Ureter (tissue), 1 donor: ENCODE measurements at places on chromosomes 3 and 15.

GRCh38 chr3:182909318-182910040 is 70.9 kb downstream of the DCUN1D1 start:
- DNase-seq = no peak

DNA sequence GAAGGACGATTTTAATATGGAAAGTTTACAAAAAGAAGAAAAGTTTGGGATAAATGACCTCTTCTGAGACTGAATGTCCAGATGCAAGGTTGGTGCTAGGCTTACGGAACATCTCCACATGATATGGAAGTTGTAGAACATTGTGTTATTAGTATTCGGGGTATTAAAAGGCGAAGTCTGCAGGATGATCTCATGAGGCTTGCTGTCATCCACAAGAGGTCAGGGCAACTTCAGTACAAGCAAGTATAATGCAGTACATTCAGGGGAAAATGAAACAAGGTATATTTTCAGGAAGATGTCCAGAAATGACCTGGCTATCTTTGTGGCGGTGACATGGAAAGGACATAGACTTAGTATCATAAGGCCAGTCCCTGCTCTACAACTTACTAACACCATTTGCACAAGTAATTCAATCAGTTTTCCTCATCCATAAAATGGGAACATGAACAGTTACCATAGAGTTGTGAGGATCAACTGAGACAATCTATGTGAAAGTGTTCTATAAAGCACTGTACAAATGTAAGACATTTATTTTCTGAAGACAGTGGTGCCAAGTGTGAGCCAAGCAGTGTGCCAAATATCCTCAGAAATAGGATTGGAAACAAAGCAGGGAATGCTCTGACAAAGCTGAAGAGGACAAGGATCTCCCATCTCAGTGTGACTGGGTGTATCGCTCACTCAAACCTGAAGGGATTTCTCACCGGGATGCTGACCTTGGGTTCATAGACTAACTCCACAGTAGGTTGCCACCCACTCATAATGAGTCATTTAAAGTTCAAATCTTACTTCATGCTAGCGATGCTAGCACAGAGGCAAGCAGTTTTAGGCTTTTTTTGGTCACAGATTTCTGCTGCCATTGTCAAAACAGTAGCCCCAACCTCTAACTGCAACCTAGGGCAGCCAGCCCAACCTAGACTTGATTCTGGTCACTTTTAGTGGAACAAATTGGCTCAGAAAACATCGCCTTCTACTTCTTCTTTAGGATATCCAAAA is 118.3 kb downstream of the TIGIT start:
- DNase-seq = no peak

DNA sequence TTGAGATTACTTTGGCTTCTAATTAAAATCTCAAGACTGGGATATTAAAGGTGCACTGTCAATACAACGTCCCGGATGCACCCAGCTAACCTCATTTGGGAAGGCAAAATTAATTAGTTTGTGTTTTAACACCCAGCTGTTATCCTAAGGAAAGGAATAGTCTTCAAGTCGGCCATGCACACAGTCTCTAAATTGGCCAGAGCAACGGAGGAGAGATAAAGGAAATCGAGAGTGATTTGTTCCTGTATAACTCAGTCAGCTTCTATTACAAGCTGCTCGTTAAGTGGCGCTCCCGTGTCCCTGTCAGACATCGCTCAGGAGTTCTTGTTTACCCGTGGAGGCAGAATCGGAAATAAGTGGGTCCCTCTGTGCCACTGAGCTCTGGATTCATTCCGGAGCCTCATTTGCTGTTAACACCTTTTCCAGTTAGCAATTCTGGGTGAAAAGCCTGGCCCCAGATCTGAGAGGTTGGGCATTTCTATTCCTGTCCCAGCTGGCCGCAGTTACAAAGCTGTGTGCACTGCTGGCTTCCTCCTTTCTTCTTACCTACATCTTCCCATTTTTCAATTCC is 63.9 kb downstream of the ST8SIA2 start:
- no peak for DNase-seq

DNA sequence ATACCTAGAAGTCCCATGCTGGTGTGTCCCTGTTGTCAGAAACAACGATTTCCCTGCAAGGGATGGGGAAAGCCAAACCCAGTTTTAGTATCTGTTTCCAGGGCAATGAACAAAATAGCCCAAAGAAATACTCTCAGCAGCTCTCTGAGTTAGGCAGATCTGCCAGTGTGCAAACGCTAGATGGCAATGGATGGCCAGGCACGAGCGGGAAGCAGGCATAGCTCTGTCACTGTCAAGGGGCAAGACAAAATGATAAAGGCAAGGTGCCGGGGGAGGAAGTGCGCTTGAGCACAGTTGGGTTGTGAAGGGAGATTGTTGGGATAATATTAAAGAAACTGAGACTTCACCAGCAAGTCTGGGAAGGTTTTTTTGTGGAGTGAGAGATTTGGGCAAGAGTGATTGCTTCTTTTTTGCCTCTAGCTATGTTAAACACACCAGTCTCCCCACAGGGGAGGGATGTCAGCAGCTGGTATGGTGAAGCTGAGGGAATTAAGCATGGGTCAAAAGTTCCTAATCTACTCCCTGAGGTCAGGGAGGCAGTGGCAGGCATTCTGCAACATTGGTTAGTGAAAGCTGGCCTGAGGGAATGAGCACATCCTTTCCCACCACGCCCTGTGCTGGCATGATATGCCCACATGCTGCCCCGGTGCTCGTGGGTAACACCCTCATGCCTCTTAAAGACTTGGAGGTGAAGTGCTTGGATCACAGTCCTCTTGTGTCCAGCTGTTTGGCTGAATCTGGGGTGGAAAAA is 117.5 kb downstream of the PDCD6IP start:
- DNase-seq = no peak

DNA sequence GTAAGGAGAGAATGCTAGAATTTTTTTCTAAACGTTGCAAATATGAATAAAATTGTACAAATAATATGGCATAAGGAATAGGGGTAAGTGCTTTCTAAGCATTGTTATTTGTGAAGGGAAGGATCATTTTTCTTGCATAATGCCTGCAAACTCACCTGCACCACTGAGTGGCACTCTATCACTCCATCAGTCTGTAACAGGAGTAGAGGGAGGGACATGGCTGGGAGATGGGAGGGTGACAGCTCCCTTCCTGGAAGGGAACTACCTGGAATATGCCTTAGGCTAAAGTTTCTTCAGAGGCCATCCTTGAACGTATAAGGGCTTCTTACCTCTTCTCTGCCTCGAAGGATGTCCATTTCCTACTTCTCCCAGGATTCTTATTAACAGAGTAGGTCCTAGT is 3.0 kb downstream of the NAALADL2 start:
- DNase-seq = no peak

DNA sequence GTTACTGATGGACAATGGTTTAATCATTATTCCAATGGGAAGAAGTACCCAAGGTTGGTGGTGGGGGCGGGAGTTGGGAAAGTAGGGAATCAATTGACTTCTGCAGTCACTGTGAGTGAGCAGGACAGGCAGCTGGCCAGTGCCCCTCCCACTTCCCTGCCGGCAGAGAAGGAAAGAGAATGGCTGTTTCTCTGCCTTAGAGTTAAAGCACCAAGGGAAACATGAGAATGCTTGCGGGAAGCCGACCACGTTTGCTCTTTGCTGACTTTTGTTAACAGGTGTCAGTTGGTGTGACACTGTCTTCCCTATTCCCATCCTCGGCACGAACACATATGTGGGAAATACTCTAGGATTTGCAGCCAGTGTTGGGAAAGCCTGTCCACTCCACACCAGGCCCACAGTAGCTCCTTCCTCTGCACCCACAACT is 33.5 kb upstream of the MFSD1 start:
- DNase-seq = peak; percentile 58

- DNase-seq = no peak
Measured at GRCh38 chr3:144127700-144128099, 156.1 kb downstream of the DIPK2A start.

DNA sequence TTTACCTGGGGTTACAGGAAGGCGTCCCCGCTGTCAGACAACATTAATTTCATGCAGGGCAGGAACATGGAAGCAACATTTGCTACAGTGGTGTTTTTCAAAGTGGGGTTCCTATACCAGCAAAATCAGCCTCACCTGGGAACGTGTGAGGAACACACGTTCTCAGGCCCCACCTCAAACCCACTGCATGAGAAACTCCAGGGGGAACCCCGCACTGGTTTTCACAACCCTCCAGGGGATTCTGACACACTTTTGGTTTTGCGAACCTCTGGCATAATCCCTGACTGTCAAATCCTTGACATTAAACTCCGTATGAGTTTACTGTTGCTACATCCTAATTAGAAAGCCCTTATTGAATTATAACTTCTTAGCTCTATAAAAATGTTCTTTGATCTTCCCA is 127.7 kb downstream of the LRRK1 start:
- DNase-seq = peak; percentile 39

DNA sequence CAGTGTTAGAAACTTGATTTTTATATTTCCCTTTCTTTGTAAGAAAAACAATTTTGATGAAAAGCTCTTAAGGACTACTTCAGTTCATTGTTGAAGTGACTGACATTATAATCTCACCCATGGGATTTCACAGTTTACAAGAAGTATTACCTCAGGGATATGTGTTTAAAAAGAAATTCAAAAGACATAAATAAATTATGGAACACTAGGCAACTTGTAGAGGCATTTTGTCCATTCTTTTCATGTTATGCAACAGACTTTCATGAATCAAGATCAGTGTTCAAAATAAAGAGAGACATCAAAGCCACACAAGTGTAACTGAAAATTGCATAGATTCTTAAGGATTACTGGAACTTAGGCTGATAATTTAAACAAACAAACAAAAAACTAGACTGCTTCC is 196.8 kb upstream of the AGTR1 start:
- no peak for DNase-seq

DNA sequence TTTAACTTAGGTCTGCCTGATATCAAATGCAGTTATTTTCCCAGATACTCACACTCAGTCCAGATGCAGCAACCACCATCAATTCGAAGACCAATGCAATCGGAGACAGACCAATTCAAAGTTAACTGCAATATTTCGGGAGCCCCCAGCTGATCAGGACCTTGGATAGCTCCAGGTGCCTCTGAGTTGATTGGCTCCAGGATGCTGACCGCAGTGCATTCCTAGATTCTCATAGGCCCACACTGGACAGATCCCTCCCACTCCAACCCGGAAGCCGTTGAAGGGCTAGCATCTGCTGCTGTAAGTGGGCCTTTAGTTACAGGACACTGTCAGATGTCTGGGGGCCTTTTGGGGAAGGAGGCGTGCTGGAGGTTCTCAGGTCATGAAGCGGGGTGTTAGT is 89.5 kb upstream of the ATP2B2 start:
- DNase-seq = no peak

DNA sequence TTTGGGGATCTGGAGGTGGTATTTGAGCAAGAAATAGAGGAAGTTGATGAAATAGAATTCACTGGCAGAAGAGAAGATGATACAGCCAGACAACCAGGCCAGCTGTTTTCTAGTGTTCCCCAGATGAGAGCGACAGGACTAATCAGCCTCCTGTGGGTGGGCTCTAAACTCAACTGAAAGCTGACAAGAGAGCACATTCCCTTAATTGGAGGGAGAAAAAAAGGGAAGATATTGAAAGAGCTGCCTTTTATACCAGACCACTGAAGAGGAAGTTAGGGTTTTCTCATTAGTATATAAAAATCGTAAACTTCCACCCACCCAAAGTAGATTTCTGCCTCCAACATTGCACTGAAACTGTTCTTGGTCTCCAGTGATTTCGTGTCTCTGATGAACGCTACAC is 6.5 kb upstream of the TM4SF19 start:
- no peak for DNase-seq

- no peak for DNase-seq
Measured at GRCh38 chr15:59026207-59026606, 38.7 kb downstream of the RNF111 start.

GRCh38 chr15:50049871-50050270 is 69.2 kb downstream of the ATP8B4 start:
- DNase-seq = no peak

GRCh38 chr3:136336329-136337100 is 86.4 kb downstream of the PCCB start:
- no peak for DNase-seq

- no peak for DNase-seq
Measured at GRCh38 chr15:58627701-58628100, 121.8 kb downstream of the ADAM10 start.

GRCh38 chr15:79562403-79562815 is 130.3 kb downstream of the MINAR1 start:
- DNase-seq = no peak

GRCh38 chr15:25674913-25675312 is 188.2 kb downstream of the ATP10A start:
- DNase-seq = peak; percentile 63

DNA sequence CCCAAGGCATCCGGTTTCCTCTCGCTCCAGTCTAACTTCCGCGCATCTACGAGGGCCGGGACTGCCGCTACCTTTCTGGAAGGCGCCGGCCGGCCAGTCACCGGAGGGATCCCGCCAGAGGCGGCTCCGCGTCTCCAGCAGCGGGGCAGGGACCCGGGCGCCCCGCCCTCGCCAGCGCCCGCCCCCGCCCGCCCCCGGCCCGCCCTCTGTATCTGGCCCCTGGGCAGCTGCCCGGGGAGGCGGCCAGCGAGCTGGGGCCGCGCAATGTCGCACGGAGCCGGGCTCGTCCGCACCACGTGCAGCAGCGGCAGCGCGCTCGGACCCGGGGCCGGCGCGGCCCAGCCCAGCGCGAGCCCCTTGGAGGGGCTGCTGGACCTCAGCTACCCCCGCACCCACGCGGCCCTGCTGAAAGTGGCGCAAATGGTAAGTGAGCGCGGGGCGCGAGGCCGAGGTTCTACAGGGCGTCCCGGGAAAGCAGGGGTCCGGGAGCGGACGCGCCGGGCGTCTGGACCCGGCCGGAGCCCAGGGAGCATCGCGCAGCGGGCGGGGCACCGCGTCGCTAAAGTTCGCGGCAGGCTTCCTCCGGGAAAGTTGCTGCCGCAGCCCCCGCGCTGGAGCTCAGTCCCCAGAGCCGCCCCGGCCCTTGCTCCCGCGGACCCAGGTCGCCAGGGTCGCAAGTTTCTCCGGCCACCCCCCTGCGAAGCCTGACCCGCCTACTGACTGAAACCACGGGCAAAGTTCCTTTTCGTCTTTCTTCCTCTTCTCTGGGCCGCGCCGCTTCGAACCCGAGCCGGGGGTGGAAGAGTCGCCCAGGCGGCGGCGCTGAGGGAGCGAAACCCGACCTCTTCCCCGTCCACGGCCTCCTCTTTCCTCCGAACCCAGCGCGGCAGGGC is at the start of gene CMTM7:
Gene CMTM7, plus strand, starts transcription at position 211 of the 893 bp plus-strand sequence. Its CDS starts 54 bp downstream, at position 265.
- peak; percentile 77 for DNase-seq

DNA sequence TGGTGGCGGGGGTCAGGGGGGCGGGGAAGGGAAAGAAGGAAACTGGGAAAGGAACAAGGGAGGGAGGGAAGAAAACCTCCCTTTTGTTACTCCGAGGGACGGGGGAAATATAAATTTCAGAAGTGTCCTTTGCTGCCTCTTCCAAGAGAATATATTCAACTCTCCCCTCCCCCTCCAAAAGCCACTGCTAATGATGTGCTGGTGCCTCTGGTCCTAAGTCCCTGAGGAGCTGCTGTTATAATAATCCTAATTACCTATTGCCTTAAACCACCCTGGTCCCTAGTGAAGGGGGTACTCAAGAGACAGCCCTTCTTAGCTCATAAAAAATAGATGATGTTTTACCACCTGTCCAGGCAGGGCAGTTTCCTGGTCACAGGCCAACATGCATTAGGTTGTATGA is 118.3 kb upstream of the TRIM42 start:
- DNase-seq = no peak

GRCh38 chr3:186551387-186551786 is 7.2 kb upstream of the CRYGS start:
- no peak for DNase-seq

- DNase-seq = no peak
Measured at GRCh38 chr15:95973566-95974256, 356.8 kb upstream of the NR2F2 start.

- no peak for DNase-seq
Measured at GRCh38 chr3:191330530-191331048, 263 bp upstream of the UTS2B start.
